NCI-H226 (cell line): ENCODE measurements at places on chromosomes 12 and 14.

DNA sequence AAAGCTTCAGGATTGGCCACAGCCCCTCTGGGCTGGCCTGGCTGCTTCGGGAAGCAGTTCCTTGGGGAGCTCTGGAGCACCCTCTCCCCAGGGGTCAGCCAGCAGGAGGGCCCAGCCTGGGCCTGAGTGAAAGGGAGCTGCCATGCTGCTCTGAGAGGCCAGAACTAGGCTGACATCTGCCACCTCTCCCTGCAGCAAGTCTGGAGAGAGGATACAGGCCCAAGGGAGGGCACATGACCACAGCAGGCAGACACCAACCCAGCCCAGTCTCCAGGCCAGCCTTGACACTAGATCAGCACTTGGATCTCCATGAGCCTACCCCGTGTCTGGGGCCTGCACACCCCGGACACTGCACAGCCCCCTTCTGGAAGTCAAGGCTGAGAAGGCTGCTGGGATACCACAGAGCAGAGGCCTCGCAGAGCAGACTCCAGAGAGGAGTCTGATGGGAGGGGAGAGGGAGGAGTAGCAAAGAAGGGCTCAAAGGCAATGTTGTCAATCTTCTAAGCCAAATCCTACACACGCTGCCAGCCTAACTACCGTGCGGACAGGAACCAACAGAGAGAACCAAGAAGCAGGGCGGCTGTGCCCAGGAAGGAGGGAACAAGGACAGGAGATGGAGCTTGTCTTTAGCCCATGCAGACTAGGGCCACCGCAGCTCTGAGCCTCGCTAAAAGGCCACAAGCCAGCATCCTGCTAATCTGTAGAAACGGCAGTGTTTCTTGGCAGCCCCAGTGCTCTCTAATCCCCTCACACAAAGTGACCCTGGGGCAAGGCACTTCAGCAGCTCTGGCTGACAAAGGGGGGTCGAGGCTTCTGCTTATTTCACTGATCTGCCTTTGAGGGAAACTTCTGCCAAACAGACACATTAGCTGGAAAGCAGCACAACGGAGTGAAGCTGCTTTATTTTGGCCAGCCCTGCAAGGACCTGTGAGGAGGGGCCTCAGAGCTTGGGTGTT is 12.9 kb downstream of the COL2A1 start:
- no peak for DNase-seq

GRCh38 chr14:87916103-87916885 is 76.7 kb downstream of the GALC start:
- DNase-seq = no peak

GRCh38 chr12:56721216-56721615 is 3.9 kb downstream of the NACA start:
- DNase-seq = no peak

DNA sequence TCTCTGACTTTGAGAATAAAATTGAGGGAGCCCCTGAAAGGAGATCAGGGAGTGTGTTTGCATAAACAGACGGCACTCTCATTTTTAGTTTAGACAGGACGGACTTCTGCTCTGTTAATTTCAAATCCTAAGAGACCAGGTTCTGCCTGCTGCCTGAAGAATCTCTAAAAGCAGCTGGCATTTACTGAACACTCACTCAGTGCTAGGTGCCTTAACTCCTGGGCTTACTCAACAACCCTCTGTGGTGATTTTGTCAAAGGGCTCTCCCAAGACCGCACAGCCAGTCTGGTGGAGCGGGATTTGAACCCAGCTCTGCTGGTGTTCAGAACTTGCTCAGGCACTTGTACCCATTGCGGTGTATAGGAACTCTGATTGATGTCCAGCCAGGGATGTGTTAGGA is 2.2 kb downstream of the ORAI1 start:
- DNase-seq = no peak

GRCh38 chr14:105131241-105131640 is 37.3 kb downstream of the JAG2 start:
- no peak for DNase-seq

- no peak for DNase-seq
These were observed 110.1 kb upstream of the LRIG3 start for GRCh38 chr12:59030415-59030814.

DNA sequence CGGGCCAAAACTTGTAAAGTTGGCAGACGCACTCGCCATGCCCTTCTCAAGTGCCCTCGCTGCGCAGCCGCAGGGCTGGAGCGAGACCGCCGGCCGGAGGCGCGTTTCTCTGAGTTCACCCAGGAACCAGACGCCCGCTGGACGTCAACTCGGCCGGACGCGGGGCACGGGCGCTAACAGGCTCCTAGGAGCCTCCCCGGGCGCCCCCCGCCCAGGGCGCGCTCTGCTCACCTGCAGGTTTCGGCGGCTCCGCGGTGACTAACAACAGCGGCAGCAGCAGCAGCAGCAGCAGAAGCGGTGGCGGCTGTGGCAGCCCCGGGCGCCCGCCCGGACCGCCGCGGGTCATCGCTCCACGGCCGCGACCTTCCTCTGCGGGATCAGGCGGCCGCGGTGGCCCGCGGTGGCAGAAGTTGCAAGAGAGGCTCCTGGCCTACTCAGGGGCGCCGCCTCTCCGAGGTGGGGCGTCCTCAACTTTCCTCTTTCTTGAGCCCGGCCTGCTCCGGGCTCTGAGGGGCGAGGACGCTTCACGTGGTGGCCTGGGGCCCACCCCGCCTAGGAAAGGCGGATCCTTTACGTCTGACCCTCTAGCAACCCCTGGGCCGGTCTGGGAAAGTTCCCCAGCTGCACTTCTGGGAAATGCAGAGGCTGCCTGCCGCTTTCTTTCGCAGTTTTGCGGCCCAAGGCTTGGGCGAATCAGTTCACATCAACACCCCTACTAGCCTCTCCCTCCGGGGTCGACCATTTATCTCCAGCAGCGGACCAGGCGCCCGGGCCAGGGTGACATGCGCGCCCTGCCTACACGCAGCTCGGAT is at the start of gene PLBD1:
Gene PLBD1 (minus strand): TSS at position 533 of the 812 bp plus-strand sequence. CDS start 187 bp downstream, at position 346.
- peak; percentile 7 for DNase-seq

GRCh38 chr12:7624478-7624877 is 41.2 kb downstream of the APOBEC1 start:
- no peak for DNase-seq

GRCh38 chr12:94841904-94842610 is 161.4 kb downstream of the NDUFA12 start:
- DNase-seq = no peak

- DNase-seq = no peak
These were observed 111.9 kb downstream of the PIK3C2G start for GRCh38 chr12:18373181-18373580.

DNA sequence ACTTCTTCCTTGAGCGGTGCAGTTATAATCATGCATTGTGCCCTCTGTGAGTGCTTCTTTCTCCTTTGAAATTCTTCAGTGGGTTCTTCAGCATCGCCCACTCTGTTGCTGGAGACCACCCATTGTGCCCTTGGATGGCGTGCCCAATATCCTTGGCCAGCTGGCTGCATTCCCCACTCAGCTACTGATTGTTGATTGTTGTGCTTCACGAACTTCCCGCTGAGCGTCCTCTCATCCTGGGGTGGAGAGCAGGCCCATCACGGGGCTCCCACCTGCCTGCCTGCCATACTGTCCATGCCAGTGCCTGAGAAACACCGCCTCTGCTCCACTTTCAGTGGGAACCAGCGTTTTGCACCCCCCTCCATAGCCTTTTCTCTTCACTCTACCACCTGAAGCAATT is 8.6 kb upstream of the SSTR1 start:
- no peak for DNase-seq

- DNase-seq = no peak
These were observed 49.2 kb upstream of the BCAT1 start for GRCh38 chr12:24997970-24998582.

GRCh38 chr12:41242603-41243002 is 54.5 kb downstream of the PDZRN4 start:
- no peak for DNase-seq

DNA sequence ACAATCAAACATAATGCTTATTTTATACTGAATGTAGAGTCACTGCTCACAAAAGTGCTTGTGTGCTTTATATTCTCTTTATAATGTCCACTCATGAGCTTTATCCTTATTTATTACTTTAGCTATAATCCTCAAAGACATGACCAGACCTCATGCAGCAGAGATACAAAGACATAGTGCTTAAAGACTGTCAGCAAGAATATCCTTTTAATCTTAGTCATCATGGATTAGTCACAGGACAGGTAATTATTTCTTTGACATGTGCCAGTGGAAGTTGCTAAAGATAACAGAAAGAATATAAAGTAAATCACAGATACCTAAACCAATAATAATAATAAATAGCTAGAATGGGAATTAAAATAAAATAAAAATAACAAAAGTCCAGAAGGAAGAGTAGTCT is 707.5 kb downstream of the BCL11B start:
- DNase-seq = no peak

GRCh38 chr14:91289464-91289863 is 45.0 kb upstream of the GPR68 start:
- DNase-seq = no peak

DNA sequence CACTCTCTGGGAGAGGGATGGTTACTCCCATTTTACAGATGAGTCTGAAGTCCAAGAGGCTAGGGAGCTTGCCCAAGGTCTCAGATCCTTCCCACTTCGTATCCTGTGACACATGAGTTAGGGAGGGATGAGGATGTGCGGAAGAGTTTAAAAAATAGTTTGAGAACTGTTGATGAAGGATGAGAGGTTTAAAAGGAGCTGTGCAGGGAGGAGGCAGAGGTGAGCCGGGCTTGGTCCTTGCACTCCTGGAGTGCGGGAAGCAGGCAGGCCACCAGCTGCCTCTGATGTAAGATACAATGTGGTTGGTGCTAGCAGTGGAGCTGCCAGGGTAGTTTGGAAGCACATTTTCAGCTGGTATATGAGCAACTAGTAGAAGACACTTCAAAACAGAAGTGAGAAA is 46.5 kb downstream of the TSPAN9 start:
- peak; percentile 61 for DNase-seq

GRCh38 chr14:53110096-53110495 is 43.0 kb downstream of the DDHD1 start:
- DNase-seq = no peak

GRCh38 chr12:50655374-50655921 is 108.5 kb upstream of the ATF1 start:
- no peak for DNase-seq

DNA sequence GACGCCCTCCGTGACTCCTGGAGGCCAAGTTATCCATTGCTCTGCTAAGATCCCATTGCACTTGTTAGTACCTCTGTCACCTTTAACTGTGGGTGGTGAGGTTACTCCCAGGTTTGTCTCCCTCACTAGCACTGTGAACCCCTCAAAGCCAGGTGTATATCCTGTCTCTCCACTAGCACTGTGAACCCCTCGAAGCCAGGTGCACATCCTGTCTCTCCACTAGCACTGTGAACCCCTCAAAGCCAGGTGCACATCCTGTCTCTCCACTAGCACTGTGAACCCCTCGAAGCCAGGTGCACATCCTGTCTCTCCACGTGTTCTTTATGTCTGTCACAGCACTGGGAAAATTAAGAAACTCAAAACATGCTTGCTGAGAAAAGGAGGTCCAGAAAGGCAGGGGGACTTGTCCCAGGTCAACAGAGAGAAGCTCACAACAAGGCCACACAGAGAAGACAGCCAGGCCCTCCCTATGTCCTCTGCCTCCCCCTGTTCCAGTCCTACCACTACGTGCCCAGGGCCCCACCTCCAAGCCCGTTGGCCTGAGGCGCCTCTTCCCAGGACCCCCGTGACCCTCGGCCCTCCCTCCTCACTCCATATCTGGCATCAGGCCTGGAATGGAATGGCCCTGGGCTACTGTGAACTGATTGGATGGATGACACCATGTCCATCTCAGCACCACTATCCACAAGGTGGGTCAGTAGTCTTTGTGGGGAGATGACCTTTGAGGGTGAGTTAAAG is 26.4 kb upstream of the FKBP4 start:
- DNase-seq = no peak

- no peak for DNase-seq
These were observed 352.2 kb upstream of the KITLG start for GRCh38 chr12:88932457-88932856.

DNA sequence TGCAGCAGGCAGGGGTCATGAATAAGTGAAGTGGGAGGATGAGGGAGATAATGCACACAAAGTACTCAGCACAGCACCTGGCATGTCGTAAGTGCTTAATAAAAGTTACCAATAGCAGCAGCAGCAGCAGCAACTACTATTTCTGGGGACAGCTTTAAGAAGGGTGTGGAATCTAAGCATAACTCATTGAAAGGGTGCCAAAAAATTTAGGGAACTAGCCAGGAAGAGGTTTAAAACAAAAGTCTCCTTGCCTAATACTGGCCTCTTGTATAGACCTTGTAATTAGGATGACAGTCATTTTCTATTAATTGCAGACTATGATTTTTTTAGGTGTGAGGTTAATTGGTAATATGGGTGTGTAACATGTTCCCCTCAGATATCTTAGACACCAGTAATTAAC is 179.9 kb downstream of the PTPN11 start:
- no peak for DNase-seq

DNA sequence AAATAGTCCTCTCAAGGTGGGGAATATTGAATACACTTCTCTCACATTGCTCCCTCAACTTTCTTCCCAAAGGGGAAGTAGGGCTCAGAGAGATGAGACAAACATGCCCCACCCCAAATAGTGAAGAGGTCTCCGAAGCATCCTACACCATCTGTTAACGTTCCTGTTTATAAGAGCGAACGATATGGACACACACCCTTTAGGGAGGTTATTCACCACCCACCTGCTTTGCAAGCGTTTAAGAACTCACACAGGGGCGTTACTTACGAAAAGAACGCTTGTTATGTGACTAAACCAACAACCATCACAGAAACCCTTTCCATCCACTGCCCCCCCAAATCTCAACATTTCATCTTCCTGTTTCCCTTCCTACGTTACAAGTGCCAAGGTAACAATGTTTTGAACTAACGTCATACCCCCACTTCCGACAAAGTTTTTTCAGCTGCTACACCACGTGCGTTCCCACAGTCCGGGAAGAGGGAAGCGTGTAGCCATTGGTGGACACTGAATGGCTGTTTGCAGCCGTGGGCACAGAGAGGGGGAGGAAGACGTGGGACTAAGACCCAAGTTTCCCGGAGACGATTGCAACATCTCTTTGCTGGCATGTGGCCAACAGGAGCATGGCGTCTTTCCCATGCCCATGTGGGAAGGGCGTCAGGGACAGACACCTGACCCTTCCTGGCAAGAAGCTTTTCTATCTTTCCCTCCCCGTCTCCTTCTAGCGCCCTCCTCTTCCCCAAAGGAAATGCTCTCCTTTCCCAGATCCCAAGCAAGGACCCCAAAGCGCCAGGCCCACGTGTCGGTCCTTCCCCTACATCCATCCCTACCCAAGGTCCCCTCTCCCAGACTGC is 1.2 kb downstream of the YBX3 start:
- peak; percentile 98 for DNase-seq

- DNase-seq = peak; percentile 26
These were observed 3.8 kb upstream of the SIVA1 start for GRCh38 chr14:104749111-104749649.

GRCh38 chr12:111764120-111764821 is 2.5 kb upstream of the ALDH2 start:
- DNase-seq = no peak

GRCh38 chr12:8822298-8822697 is at the start of gene A2ML1:
TSS of gene A2ML1 (plus strand) at chr12:8822621. CDS start at chr12:8822652, 31 bp downstream.
- no peak for DNase-seq

- no peak for DNase-seq
These were observed 5.2 kb downstream of the MUCL1 start for GRCh38 chr12:54859502-54859901.
